Femur (tissue), 1 donor: ENCODE measurements at places on chromosomes 2 and 18.
A peak's percentile ranks its signal among the peaks of the same experiment; 100 is the strongest.

DNA sequence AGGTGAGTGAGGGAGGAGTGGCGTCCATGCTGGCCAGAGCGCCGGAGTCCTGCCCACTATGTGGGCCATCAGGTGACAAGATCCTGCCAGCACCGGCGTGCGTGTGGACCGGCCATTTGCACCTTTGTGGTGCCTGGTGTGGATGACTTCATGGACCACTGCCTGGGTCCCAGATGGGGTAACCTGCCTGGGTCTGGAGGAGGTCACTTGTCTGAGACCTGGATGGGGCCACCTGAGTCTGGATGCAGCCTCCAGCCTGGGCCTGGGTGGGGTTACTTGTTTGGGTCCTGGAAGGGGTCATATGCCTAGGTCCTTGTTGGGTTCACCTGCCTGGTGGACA is 299.6 kb downstream of the NDUFA10 start:
- peak; percentile 10 for DNase-seq

GRCh38 chr2:107502539-107502938 is 324.2 kb upstream of the RGPD4 start:
- DNase-seq, result no peak

- DNase-seq, result no peak
Observed at GRCh38 chr2:15806801-15807417, 133.4 kb upstream of the MYCN start.

GRCh38 chr2:30410217-30410616 is 36.8 kb upstream of the LCLAT1 start:
- DNase-seq, result no peak

DNA sequence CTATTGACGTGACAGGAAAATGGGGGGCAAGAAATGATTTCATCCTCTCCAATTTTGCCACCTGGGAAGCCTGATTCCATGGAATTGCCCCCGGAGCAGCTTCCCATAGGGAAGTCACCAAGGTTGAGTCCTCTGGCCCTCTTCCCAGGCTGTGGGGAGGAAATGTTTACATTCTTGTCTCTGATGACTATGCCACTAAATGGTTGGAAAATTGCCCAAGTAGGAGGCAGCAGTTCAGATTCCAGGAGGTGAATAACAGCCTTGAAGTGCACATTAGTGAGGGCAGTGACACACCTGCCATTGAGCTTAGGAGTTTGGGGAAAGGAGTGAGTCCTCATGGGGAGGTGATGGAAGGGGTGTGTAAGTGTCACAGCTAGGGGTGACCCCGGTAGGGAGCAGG is 449.2 kb upstream of the DCC start:
- no peak for DNase-seq

- DNase-seq, result peak; percentile 73
Observed at GRCh38 chr2:217743966-217744761, 258.6 kb downstream of the TNS1 start.

GRCh38 chr2:6909431-6910385 is 7.5 kb upstream of the RNF144A start:
- DNase-seq, result no peak

DNA sequence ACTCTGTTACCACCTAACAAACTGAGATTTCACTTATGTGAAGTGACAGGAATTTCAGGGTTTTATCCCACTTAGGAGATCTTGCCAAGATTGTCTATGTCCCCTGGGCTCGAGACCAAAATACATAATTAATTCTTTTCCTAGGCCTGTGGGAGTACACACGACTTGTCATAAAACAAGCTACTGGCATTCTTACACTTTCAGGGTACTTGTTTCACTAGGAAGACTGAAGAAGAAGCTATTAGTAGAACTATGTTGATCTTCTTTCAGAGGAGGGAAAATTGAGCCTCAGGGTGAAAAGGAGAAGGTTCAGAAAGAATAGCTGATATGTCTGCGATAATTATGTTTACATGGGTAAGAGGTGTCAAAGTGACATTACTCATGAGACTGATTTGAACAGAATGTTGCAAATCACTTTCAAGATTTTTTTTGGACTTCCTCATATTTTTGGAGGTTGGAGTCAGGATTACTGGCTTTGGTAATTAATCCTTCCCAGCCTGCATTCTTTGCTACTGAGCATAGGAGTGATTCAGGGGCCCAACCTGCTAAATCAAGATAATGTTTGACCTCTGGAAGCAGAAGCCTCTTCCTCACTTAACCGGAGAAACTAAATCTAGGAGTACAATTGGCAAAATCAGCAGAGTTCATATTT is 240.0 kb upstream of the NT5C1B start:
- no peak for DNase-seq

- no peak for DNase-seq
Observed at GRCh38 chr2:23814963-23815362, 112.0 kb downstream of the ATAD2B start.

DNA sequence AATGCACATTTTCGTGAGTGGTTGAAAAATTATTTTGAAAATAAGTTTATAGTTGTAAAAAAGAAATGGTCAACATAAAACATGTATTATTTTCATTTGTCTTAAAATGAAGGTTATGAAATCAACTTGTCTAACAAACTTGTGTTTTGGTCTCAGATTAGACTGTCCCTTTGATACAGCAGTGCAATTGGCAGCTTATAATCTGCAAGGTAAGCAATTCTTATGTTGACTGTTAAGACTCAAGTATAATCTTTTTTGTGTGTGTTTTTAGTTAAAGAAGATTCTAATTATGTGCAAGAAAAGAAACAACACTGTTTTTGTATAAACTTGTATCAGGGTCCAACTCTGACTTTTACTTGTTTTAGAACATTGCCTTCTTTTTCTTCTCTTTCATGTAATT is 62.7 kb downstream of the EPB41L5 start:
- no peak for DNase-seq

GRCh38 chr2:113052396-113052917 is at the start of gene IL36B:
Gene IL36B, minus strand, starts transcription at chr2:113052867.
- no peak for DNase-seq

- peak; percentile 20 for DNase-seq
Observed at GRCh38 chr18:31325051-31325450, 7.1 kb downstream of the DSG1 start.

GRCh38 chr2:122340246-122340645 is 584.8 kb downstream of the TSN start:
- DNase-seq, result no peak

GRCh38 chr2:184921676-184922075 is 323.3 kb downstream of the ZNF804A start:
- no peak for DNase-seq

- DNase-seq, result no peak
Observed at GRCh38 chr2:144894612-144895599, 375.0 kb upstream of the ZEB2 start.

DNA sequence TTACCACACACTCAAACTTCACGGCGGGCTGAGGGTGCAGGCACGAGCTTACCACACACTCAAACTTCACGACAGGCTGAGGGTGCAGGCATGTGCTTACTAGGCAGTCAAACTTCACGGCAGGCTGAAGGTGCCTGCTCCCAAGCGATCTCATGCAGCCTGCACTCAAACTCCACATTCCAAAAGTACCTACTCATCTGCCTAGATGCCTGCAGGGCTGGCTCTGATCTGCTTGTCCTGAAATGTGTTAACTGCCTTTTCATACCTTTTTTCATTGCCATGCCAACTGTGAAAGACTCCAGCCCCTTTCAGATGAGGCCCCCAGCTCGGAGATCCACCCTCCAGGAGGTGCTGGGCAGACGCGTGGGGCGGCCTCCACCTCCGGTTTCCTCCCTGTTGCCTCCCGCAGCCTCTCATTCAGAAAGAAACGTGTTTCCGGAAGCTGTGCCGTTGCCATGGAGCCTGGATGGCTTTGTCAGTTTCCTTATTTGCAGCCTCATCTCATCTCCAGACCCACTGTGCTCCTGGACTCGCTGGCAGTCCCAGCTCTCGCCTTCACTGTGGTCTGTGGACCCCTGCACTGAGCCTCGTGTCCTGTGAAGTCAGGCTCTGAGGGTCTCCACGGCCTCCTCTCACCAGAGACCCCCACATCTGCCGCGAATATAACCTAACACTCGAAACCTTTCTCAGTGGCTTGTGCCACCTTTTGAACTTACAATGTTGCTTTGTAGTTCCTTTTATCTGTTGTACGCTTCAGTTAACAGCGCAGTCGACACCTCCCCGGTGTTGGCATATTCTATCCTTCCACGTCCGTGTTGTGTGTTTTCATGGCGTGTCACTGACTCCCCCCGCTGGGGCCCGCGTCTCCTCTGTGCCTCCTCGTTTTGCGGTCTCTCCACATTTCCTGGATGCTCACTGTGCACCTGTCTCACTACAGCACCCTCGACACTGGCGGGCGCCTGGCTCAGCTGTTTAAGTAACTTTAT is 106.1 kb upstream of the ALKAL2 start:
- DNase-seq, result no peak
